ENCODE measurements at places on chromosomes 1 and 21.

DNA sequence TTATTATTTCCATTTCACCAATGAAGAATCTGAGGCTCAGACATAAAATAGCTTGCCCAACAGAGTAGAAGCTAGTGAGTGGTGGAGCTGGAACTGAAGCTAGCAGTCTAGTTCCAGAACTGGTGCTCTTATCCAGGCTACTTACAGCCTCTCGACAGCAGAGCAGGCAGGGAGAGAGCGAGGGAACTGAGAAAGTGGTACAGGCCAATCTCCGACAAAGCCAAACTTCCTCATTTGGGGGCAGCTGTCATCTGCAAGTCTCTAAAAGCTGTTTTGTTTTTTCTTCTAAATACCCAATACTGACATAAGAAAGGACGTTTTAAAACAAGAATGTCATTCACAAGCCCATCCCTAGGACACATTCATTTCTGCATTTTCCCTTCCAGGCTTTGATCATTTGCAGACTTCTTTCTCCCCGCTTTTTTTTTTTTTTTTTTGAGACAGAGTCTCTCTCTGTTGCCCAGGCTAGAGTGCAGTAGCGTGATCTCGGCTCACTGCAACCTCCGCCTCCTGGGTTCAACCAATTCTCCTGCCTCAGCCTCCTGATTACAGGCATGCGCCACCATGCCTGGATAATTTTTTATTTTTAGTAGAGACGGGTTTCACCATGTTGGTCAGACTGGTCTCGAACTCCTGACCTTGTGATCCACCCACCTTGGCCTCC lies 20.0 kb downstream of the YIPF1 start:
- no peak for DNase-seq

DNA sequence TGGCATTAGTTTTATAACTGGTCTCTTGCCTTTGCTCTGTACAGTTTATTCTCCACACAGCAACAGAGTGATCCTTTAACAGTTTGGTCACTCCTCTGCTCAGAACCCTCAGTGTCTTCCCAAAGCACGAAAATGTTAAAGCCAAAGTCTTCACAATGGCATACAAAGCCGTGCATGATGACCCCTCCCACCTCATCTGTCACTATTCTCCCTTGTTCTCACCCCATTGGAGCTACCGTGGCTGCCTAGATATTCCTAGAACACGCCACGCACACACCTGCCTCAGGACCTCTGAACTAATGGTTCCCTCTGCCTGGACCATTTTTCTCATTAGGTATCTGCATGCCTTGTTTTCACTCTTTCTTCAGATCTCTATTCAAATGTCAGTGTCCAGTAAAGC lies 8.6 kb upstream of the SEMA4A start:
- no peak for DNase-seq

- no peak for DNase-seq
Observed at GRCh38 chr1:27574001-27574781, 29.8 kb downstream of the AHDC1 start.

- peak; percentile 69 for DNase-seq
Observed at GRCh38 chr1:35573198-35574124, at the start of gene TFAP2E. TFAP2E (plus strand) TSS chr1:35573314; CDS start chr1:35573578, 264 bp downstream.

- no peak for DNase-seq
Observed at GRCh38 chr1:71647513-71648300, 566.9 kb upstream of the ZRANB2 start.

DNA sequence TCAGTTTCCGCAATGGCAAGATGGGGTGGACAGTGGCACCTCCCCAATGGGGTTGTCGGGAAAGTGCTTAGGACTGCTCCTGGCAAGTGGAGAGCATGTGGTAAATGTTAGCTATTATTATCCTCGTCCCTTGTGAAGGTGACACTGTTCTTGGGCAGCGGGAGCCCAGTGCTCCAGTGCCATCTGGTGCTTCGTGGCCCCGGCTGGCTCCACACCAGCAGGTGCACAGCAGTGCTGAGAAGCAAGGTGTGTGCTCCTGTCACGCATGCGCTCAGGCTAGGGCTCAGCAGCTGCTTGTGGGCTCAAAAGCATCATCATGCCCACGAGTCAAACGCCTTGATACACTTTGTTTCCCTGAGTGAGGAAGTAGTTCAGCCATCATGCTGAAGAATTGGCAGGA lies 24.9 kb upstream of the KCNC4 start:
- no peak for DNase-seq

- no peak for DNase-seq
Observed at GRCh38 chr21:21238629-21239400, 240.6 kb downstream of the NCAM2 start.

- no peak for DNase-seq
Observed at GRCh38 chr1:216502528-216503162, 79.4 kb upstream of the USH2A start.

DNA sequence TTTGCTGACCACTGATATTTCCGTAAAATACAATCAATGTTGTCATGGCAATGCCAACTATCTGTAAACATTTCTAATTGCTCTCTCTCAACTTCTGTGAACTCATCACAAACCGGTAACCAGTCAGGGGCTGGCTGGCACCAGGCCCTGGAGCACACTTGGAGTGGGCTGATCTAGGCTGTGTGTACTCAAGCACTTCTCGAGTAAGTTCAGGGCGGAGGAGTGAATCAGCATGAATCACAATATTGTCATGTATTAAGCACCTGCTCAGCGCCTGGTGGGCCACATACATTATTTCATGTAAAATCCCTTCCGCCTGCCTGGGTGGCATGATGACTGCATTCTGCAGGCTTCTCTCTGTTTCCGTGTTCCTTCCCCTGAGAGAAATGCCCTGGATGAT lies 212.4 kb downstream of the FOXD2 start:
- DNase-seq: peak; percentile 59

DNA sequence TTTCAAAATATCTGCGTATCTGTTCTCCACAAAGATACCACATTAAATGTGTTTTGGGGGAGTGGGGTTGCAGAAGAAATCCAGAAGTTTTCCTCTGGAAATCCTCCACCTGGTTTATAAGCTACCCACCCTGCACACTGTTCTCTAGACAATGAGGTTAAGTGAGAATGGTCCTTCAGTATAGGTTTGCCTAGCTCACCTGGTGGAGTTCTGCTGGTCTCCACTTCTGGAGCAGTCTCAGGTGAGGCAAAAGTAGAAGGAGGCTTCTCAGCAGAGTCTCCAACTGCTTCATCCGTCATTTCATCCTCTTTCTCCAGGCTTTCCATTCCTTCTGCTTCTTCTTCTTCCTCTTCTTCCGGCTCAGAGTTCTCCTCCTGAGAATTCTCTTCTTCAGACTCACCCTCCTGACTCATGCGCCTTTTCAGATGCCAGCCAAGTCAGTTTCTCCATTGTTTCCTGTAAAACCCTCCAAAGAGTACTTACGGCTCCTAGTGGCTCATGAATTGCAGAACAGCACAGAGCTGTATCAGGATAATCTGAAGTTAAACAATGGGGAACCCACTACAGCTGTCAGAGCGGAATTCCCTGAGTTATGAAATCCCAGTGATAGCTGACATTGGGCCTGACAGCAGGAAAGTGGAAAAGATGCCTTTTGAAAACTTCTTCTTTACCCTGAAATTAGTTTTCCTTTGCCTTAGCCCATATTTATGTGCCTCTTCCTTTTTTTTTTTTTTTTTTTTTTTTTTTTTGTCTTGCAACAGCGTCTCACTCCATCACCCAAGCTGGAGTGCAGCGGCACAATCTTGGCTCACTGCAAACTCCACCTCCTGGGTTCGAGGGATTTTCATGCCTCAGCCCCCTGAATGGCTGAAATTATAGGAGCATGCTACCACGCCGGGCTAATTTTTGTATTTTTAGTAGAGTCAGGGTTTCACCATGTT lies 38.5 kb downstream of the MSTO1 start:
- no peak for DNase-seq

- DNase-seq: no peak
Observed at GRCh38 chr1:32897082-32898049, 3.8 kb downstream of the TMEM54 start.

- DNase-seq: no peak
Observed at GRCh38 chr1:151839457-151840403, at the start of gene C2CD4D. C2CD4D (minus strand) TSS chr1:151839820; CDS start chr1:151838989, 831 bp downstream.

GRCh38 chr1:38741341-38741740 lies 118.2 kb downstream of the RRAGC start:
- no peak for DNase-seq

- DNase-seq: no peak
Observed at GRCh38 chr1:164918140-164918539, 359.2 kb downstream of the PBX1 start.

DNA sequence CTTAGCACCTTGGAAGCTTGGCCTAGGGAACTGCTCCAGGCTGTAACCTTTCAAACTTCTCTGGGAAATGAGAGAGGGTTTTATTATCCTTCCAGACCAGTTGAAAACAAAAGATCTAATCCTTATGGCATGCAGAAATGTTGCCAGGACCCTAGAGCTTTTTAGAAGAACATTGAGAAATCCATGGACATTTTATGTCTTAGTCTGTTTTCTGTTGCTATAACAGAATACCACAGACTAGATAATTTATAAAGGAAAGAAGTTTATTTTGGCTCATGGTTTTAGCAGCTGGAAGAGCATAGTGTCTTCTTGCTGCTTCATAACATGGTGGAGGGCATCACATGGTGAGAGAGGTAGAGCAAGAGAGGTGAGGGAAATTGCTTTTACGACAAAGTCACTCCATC lies 25.8 kb downstream of the OSBPL9 start:
- no peak for DNase-seq

- no peak for DNase-seq
Observed at GRCh38 chr1:48230236-48230635, 7.7 kb downstream of the SLC5A9 start.

DNA sequence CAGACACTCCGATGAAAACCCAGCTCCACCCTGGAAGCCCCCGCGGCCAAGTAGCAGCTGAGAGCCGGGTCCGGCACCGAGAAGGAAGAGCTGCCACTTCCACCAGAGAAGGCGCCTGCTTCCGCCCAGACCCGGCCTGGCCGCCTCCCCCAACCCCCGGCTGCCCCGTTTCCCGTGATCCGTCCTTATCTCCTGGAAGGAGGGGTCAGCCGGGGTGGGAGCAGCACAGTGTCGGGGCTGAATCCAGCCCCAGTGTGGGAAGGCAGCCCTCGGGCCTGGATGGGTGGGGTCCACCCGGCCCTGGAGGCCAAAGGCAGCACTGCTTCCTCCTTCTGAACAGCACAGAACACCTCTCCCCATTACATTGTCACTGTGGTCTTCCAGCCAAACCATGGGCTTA lies 69.4 kb downstream of the MEGF6 start:
- no peak for DNase-seq

DNA sequence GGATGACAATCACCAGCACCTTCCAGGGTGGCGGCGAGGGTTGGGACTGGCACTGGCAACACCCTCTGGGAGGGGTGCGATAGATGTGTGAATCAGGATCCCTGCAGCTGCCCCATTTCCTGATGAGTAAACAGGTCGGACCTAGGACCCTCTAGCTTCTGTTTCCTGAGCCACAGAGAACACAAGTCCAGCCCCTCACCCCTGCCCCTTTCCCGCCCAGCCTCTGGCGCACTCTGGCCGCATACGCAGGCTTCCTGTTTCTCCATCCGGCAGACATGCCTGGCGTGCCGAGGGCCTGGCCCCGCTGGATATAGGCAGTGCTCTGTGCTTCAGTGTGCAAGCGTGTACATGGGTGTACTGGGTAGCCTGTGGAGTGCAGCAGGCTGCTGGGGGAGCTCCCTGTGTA lies 4.6 kb downstream of the PEAR1 start:
- no peak for DNase-seq

GRCh38 chr1:76832521-76832920 lies 34.8 kb upstream of the ST6GALNAC5 start:
- DNase-seq: no peak

GRCh38 chr1:160404094-160404493 lies 3.7 kb downstream of the VANGL2 start:
- no peak for DNase-seq

GRCh38 chr21:26130249-26130881 lies 40.2 kb downstream of the APP start:
- DNase-seq: no peak

GRCh38 chr1:54299037-54299436 lies 99.1 kb downstream of the MRPL37 start:
- no peak for DNase-seq

DNA sequence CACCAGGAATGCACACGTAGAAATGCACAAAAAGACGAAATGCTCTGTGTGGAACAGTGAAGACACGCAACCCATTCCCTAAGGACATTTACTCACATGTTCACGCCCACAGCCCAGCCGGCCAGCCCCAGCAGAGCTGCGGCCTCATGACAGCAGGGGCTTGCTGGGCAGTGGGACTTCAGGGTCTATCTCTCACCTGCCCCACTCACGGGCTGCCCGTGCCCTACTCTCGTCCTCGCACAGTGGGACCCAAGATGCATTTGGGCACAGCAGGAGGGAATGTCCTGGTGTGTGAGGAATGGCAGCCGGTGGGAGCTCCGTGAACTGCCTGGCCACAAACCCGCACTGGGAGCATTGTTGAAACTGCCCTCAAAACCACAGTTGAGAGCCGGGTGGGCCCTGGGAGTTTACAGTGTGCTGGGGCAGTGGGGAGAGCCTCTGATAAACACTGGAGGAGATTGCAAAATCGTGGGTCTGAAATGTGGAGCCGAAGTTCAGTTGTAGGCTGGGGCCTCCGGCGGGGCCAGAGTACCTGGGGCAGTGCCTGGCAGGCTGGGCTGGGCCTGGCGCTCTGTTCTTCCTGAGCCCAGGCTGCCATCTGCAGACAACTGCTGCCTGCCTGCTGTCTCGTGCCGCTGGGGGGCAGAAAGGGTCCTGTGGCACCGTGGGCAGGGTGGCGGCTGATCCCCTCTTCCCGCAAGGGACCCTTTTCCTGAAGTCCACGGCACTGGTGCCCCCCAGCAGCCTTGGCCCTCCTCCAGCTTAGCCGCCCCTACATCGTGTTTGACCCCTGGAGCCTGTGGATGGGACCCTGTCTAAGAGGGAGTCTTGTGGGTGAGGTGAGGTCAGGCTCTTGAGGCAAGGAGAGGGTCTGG lies 20.7 kb upstream of the POFUT2 start:
- DNase-seq: no peak

GRCh38 chr1:248670003-248670402 lies 14.7 kb upstream of the OR2T27 start:
- DNase-seq: no peak

DNA sequence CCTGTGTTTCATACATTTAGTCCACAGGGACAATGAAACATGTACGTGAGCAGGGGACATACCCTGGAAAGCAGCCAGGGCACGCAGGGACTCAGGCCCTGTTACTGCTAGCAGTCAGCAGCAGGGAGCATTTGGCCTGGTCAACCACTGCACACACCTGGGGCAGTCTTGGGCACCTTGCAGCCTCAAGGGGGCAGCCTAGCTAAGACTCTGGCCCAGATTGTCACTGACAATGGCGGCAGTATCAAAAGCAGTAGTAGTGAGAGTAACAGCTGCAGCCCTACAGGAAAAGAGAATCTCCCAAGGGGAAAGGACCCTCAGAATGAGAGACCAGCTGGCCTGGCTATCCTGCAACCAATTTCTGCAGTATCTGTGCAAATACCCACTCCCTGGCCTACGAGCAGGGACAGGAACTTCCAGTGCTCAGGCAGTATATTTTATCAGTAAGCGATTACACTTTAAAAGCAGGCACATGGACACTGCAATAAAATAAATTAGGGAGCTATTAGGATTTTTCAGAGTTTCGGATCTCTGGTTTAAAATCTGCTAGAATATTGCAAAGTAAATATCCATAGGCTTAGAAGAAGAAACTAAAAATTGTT lies 475.6 kb downstream of the LTN1 start:
- DNase-seq: no peak
